ENCODE measurements at places on chromosomes 11 and 22.

DNA sequence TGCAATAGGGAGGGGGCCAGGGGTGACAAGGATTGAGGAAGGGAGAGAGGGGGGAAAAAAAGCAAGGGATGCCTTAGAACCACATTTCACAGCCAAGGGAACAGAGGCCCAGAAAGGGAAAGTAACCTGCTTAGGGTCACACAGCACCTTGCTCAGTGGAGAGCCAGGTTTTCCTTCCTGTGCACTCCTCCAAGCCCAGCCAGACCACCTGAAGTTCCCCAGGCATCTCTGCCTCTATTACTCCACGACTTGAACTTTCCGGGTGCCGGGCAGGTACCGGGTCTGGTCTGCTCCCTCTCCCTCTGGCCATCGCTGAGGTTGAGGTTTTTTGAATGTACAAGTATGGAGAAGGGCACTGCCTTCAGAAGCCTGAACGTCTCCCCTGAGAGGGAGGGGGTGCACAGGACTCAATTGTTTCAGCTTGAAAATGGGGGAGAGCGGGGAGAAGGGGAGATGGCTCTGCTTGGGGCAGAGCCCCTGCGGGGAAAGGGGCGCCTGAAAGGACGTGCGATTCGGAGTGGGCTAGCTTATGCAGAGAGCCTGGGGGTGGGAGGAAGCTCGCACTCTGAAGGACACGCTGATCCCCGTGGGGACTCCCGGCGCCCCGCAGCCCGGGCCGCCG lies 516 bp upstream of the SERPINH1 start:
- no peak for DNase-seq

- peak; percentile 67 for DNase-seq
Observed at GRCh38 chr11:46279126-46280099, 2.0 kb downstream of the CREB3L1 start.

DNA sequence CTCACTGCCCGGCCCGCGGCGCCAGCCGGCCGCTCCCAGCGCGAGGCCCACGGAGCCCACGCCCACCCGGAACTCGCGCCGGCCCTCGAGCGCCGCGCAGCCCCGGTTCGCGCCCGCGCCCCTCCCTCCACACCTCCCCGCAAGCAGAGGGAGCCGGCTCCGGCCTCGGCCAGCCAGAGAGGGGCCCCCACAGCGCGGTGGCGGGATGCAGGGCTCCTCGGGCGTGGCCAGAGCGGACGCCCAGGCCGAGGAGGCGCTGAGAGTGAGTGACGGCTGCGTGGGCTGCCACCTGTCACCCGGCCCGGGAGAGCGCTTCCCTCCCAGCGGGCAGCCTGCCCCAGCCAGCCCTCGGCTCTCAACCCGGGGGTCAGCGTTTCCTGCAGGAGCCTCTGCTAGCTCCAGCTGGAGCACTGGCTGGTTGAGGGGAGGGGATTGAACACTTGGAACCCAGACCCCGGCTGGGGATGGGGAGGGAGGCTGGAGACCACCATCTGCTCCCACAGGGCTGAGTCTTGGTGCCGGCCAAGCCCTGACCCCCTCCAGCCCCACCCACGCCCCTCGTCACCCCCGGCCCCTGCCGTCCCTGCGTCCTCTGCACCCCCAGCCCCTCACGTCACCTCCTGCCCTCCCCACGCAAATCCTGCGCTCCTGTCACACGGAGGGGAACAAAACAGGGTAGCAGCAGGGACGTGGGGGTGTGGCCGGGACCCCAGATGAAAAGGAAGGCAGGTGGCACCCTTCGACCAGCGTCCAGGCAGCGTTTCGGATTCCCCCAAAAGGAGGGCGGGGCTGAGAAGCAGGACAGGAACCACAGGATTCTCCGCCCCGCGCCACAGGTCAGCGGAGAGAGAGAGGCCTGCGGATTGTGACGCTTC lies 157.0 kb downstream of the BRD1 start:
- no peak for DNase-seq

DNA sequence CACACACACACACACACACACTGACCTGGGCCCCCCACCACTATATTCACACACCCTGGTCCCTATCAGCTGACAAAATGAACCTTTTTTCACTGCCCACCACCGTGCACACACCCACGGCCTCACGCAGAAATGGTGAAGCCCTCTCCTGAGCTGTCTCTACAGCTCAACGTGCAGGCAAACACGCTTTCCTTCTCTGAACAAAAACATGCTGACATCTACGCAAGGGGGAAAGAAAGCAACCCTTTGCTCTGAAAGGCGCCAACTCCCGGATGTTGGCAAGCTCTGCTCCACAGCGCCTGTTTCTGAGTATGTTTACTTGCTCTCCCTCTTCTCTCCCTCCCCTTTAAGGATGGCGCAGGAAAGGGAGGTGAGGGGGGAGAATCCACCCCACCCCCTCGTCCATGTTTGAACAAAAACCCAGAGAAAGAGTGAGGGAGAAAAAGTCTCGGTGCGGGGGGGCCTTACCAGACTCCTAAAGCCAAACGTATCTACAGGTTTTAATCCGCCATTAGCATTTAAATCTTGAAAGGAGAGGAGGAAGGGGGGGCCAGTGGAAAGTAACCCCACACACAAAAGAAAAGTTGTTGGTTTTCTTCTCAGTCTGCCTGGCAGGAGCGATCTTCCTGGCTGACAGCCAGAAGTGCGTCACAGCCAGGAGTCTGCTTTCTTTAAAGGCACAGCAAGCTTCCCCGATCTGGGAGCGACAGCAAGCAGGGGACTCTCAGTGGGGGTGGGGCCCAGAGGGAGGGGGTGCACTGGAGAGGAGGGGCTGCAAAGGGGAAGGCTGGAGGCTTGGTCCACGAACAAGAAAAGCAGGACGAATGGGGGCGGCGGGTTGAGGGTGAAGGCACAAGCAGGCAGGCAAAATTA lies 39.6 kb downstream of the NUMA1 start:
- DNase-seq: peak; percentile 88

DNA sequence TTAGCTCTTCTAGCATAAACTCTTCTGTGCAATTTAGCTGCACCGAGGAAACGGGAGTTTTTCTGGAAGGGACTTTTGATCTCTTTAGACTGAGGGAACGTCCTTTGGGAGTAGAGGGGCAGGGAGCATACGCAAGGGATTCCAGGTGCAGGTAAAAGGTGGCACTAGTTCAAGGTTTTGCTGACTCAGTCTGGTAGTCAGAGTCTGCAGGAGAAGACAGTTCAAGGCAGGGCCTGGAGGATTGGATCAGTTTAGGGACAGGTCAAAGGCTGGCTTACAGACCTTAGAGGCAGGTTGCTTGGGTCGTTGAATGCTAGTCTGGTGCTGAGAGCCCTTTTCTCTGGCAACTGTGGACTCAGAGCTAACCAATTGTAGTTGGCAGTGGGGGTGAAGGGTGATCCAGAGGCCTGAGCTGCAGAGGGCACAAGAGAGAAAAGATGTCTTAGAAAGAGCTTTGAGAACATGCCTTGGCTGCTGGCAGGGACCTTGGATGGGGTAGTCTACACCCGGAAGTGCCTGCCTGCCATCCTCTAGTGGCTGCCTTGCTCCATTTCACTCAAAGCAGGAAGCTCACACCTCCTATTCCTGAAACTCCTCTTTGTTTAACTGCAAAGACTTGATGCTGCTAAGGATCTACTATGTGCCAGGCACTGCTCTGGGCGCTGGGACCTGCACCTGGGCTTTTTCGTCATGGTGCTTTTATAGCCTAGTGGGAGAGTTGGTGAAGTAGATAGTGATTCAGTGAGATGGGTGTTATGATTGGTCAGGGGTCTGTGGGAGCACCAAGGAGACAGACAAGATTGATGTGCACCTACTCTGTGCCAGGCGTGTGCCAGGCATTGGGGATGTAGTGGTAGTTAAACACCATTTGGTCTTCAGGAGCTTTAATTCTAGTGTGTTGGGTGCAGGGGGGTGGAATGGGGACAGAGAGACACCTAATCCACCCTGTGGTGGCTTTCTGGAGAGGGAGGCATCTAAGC lies 17.1 kb downstream of the MIAT start:
- no peak for DNase-seq

- DNase-seq: no peak
Observed at GRCh38 chr22:29703569-29704195, 16.1 kb upstream of the CABP7 start.

DNA sequence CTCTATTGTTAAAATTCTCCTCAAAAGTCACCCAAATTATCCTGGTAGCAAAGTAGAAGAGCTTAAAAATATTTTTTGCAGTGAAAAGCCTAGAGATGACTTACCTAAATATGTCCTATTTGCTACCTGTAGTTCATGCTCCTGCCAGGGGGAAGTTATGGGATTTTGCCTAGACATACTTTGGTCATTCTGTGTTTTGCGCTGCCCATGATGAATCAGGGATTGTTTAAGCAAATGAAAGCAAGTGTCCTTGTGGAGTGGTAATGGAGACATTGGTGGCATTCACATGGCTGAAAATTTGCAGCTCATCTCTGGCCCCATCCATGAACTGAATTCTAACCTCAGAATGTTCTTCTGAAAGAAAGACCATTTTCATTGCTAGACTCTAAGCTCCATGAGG lies 14.6 kb upstream of the SESN3 start:
- DNase-seq: no peak

DNA sequence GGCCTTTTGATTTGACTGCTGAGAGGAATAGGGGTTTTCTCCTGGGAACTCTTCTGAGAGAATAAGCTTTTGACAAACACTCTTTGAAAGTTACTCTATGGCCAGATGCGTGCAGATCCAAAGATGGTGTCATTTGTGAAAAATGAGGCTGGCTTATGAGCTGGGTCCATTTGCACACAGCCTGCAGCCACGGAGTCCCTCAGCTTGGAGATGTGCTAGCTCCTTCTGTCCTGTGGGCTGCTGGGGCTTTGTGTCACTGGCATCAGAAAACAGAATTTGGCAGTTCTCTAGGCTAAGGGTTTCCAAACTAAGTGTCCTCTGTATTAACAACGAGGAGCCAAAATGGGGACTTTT lies 702.4 kb downstream of the NTM start:
- no peak for DNase-seq

GRCh38 chr22:35446365-35446764 lies 46.4 kb downstream of the MCM5 start:
- DNase-seq: peak; percentile 54

GRCh38 chr11:12092714-12093113 lies 17.7 kb upstream of the MICAL2 start:
- no peak for DNase-seq

DNA sequence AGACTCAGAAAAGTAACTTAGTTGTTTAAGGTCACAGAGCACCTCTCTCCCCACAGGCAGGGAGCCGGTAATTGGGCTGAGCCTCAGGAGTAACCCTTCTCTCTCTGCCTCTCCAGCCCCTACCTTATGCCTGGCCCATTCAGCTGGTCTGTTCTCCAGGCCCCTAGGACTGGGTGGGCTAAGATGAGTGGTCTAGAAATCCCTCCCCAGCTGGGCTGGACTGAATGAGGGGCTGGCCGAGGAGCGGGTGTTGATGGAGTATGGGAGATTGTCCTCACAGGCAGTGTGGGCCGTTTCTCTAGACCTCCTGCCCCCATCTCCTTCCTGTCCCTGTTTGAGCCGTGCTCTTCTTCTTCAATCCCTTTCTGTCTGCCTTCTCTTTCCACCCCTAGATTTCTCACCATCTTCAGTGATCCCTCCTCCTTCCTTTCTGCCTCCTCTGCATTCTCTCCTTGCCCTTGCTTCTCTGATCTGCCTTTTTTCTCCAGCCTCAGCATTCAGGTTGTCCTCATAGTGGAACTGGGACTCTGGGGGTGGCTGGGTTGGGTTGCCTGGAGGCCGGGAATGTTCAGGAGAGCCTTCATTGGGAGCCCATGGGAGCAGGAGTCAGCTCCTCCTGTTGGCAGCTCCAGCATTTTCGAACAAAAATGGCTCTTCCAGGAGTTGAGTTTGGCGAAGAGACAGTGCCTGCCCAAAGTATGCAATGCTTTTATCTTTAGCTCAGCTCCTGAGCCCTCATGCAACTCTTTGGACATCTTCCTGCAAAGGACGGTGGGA lies 7.6 kb downstream of the ST3GAL4 start:
- no peak for DNase-seq

DNA sequence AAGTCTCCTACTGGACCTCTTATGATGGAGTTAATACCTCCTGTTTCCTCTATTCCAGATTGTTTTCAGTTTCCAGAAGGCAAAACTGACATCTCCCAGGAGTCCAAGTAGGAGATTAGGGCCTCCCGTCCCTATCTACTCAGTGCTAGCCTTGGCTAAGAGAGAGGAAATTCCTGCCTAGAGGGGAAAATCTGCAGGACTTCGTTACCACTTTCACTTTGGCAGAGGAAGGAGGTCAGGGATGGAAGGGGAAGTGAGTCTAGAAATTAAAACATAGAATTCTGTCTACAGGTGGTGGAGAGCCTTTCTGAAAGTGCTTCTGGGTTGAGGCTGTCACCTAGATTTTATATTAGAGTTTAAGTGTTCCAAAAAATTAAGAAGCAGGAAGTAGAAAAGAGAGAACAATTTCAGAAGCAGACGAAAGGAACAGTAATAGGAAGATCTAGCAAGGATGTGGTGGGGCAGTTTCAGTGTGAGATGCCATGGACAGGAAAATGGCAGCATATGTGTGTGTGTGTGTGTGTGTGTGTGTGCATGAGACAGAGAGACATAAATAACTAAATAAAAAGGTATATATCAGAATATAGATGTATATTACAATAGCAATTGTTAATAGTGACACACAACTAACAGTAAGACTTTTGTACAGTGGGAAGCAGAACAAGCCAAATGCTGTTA lies 2.4 kb upstream of the TRIM68 start:
- DNase-seq: no peak

DNA sequence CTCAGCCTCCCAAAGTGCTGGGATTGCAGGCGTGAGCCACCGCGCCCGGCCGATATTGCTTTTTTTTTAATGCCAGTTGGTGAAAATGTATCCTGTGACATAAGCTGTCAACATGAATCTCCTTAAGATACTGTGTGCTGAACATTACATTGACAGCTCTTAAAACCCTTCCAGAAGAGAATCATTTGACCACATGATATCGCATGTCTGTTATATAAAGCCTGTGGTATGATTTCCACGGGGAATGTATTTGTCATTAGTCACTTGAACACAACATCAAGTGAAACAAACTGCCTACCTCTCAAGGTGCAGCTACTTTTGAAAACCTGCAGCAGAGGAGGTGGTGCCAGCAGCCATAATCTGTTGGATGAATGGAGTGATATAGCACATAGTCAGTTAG lies 67.0 kb downstream of the BCL2L13 start:
- no peak for DNase-seq

- DNase-seq: no peak
Observed at GRCh38 chr11:118715245-118715831, 35.9 kb upstream of the TREH start.

GRCh38 chr11:134558916-134559601 lies 147.0 kb upstream of the B3GAT1 start:
- no peak for DNase-seq

GRCh38 chr11:129578006-129578405 lies 202.4 kb downstream of the BARX2 start:
- no peak for DNase-seq

DNA sequence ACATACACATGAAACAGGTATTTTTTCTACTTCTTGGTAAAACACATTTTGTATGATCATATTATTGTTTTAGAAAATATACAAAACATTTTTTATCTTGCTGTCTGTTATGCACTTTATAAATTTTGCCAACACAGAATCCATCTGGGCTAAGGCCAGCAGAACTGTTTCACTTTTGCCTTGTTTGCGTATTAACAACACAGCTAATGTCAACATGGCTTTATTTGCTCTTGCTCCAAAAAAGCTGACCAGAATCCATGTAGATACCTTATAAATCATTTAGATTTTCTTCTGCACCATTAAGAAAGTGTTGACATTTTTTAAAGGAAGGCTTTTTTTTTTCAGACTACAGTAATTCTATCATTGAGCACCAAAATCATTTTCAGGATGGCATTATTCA lies 58.1 kb upstream of the PGR start:
- no peak for DNase-seq

GRCh38 chr11:47869544-47870393 lies 21.6 kb upstream of the NUP160 start:
- no peak for DNase-seq

GRCh38 chr22:35349704-35350538 lies 31.0 kb upstream of the HMOX1 start:
- peak; percentile 52 for DNase-seq

- DNase-seq: no peak
Observed at GRCh38 chr11:10856689-10857458, 979 bp downstream of the ZBED5 start.

Data from smooth muscle cell of the brain vasculature (primary cell).